ENCODE measurements at places on chromosomes 5 and 9.

DNA sequence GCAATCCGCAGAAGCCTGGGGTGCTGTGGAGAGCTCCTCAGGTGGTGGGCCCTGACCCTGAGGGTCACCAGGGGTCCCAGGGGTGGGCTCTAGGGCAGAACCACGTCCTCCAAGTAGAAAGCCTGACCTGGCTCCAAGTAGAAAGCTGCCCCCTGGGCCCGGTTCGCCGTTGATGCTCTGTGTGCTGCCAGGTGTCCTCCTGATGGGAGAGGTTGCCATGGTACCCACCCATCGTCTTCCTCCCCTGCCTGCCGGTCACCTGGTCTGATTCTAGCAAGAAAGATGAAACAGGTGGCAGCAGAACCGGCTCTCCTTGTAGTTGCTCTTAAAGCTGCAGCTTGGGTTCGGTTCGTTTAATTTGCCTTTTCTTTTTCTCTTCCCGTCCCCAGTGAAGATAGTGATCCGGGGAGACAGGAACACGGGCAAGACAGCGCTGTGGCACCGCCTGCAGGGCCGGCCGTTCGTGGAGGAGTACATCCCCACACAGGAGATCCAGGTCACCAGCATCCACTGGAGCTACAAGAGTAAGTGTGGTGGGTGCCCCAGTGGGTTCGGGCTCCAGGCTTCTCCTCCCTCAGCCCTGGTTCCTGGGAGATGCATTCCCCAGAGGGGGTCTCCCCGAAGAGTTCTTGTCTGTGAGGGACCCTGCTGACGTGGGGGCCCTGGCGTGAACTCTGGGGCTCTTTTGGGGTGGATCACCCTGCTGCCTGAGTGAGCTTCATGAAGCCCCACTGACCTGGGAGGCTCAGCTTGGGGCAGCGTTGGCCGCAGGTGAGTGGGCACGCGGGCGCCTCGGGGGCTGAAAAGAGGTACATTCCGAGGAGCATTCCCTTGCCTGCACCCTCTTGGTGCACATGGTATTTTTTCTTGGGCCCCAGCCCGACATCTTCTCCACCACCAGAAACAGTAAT is 15.6 kb downstream of the RABL6 start:
- no peak for DNase-seq

DNA sequence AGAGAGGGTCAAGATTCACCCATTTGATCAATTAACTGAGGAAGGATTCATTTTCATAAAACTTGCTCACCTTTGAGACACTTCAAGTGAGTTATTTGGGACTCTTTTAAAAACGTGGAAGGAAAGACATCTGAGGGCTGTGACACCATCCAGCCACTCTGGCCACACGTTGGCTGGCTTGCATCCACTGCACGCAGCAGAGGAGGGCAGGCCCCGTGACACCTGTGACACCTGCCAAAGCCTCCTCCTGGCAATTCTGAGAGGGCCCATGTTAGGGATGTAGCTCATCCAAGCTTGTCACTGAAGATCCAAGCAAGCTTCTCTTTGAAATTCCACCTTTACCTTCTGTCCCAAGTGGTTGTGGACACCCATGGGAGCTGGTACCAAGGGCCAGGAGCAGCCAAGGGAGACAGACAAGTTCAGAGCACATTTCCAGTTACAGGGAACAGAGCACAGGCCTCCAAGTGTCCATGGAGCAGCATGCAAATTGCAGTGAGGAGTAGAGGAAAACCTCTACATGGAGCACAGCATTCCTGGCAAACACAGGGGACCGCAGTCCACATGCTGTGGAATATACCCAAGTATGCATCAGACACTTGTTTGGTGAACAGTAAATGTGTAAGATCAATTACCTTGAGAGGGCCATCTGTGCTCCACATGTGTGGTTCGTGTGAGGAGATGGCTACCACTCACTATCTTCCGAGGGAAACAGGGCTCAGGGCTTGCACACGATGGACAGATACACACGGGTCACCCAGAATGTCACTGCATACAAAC is 4.8 kb downstream of the PRSS3 start:
- DNase-seq = no peak

DNA sequence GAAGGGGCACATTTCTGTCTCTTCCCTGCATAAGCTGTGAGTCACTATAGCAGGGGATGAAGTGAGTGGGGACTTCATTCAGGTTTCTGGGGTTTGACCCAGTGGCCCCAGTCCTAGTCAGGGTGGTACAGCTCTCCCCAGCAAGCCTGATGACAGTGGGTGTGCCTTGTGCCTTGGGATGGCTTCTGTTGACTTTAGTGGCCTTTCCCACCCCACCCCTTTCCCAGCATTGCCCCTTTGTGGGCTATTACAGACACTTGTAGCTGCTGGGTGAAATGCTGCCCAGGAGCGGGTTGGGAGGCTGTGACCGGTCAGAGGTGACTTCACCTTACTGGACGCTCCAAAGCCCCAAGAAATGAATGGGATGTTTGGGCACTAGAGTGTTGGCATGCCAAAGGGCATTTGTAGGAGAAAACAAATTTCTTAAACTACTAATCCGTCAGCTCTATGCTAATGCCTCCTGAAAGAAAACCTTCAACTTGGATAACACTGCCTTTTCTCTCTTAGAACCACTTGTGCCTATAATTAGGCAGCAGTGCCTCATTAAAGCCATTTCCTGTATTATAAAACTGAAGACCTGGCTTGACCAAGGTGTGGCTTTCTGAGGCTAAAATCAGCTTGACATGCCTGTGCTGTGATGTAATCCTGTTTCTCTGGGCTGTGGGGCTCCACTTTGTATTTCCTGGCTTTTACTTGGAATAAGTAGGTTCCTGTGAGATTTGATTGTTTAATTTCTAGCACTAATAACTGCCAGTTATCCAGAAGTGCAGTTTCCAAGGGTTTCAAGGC is 119.0 kb upstream of the SLC25A48 start:
- DNase-seq = no peak

- DNase-seq = no peak
These were observed 207.6 kb downstream of the FSTL4 start for GRCh38 chr5:133404724-133405123.

DNA sequence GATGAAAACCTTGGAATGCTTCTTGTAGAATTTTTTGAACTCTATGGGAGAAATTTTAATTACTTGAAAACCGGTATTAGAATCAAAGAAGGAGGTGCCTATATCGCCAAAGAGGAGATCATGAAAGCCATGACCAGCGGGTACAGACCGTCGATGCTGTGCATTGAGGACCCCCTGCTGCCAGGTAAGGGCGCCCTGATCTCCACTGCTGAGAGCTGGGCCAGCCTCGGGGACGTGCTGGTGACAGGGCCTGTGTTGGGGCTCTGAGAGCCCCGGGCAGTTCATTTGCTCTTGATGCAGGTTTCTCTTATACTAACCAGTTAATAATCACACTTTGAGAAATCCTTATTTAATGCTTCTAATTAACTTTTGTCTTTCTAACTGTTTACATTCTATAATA is 33.0 kb downstream of the TENT4A start:
- DNase-seq = no peak

- DNase-seq = no peak
These were observed 61.8 kb downstream of the C6 start for GRCh38 chr5:41151564-41151963.

- DNase-seq = no peak
These were observed 13.3 kb downstream of the ODF2 start for GRCh38 chr9:128469070-128469469.

DNA sequence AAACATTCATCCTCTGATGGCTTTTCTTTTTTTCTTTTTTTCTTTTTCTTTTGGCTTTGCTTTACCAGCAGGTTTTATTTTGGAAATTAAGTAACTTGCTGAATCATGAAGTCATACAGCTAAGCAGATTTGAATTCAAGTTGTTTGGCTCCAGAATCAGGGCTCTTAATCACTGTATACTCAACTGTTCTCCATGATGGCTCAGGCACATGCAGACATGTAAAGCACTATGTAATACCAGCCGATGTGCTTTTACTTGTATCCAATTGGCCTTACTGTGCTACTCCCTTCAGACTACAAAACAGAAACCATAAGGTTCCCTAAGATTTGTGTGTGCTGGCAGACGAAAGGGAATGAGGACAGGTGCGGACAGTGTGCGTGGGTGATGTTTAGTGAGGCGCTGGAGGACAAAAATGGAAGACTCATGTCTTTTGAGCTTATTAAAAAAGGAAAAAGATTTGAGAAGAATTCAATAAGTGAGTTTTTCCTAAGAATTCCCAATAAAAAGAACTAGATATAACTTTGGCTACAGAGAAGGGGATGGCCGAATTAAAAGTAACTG is 44.7 kb upstream of the OTP start:
- DNase-seq = no peak

DNA sequence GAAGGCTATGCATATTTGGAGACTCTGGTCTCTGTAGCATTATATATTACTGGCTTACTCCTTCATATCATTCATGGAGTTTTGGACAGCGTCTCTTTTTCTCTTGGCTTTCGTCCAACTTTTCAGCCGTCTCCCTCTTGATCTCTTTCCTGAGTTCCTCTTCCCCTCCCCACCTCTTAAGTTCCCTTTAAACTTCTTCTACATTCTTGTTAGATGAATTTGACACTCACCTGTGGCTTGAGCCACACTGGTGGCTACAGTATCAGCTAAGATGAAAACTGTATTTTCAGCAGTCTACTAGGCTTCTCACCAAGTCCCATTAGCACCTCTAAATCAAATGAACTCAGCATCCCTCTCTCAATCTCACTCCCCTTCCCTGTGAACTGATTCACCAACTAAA is 128.1 kb downstream of the STARD4 start:
- DNase-seq = no peak

DNA sequence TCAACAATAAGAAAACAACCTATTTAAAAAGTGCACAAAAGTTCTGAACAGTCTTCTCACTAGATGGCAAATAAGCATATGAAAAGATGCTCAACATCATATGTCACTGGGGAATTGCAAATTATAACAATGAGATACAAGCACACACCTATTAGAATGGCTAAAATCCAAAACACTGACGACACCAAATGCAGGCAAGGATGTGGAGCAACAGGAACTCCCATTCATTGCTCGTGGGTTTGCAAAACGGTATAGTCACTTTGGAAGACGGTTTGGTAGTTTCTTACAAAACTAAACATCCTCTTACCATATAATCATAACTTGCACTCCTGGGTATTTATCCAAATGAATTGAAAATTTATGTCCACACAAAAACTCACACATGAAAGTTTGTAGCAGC is 100.9 kb upstream of the TBC1D2 start:
- DNase-seq = no peak

DNA sequence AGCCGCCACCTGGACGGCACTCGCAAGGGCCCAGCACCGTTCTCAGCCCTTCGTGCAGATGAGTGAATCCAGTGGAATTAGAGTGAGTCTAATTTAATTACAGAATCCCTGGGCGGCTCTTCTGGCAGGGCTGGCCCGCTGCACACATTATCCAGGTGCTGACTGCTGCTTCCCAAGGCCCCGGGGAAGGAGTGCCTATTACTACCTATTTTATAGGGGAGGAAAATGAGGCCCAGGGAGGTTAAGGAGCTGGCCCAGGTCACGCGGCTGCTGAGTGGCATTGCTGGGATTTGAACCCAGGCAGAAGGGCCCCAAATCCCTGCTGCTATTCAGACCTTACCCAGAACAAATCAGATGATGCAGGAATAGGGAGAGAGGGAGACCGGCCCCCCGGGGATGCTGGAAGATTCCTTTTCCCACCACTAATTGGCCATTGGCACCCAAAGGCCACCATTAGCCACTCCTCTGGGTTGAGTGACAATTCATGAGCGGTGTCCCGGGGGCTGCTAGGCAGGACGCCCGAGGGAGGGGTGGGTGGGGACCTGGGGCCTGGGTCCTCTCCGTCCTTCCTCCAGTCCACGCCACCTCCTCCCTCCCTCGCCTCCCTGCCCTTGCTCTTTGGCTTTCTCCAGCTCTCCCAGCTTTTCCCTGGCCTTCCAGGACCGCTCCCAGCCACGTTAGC is 10.3 kb upstream of the QRFP start:
- DNase-seq = no peak

DNA sequence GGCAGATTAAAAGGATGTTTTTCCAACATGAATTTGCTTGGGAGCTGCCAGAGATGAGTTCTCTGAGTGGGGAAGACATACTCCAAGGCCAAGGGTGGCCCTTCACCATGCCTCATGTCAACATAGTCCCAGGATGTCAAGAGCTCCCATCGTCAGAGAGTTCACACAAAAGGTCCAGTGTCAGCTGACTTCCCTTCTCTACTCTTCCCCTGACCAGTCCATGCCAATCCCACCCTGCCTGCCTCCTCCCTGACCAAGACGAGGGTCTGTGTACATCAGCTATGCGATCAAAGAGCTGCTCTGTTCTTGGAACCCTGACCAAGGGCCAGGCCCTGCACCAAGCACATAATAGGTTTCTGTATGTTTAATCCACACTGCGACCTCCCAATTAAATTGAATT is 71.2 kb upstream of the ZNF622 start:
- no peak for DNase-seq

DNA sequence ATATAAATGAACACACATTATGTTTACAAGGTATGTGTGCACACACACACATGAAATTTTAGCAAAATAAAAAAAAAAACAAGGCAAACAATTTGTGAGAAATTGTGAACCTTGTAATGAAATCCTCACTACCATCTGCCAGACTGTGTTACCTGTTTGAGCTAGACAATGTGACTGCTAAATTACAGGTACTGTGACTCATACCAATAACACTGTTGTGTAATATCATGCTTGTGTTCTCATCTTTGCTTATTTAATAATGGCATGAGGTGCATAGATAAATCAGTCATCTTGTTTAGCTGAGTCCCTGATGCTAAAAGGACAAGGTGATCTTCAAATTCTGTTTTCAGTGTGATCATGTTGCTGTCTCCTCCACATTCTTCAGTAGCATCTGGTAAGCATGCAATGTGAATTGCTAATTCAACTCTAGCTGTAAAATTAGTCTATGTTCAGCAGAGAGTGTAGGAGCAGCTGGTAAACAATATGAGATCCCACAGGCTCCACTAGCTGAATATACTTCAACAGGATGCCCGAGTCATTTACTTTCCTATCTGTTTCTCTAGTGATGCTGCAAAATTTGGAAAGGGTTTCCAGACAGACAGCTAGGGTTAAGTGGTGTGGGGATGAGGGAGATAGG is 966.3 kb upstream of the C9orf72 start:
- no peak for DNase-seq

DNA sequence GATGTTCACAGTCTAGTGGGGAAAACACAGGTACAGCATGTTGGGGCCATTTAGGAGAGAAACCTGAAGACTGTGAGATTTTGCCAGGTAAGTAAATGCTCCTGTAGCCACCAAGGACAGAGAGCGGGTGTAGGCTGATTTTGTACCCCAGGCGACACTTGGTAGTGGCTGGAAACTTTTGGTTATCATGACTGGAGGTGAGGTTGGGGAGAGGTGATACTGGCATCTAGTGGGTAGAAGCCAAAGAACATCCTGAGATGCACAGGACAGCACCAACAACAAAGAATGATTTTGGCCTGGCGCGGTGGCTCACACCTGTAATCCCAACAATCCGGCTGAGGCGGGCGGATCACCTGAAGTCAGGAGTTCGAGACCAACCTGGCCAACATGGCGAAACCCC is 38.8 kb upstream of the PWWP2A start:
- no peak for DNase-seq

Data from substantia nigra (tissue), 51 donors.